ENCODE measurements at places on chromosomes 7 and 10. TPM values are rescaled to one million over a fixed set of nuclear protein-coding genes. Genes with fewer than 3 reads are reported as not detected.
A peak's percentile ranks its signal among the peaks of the same experiment; 100 is the strongest.

Gene C7orf33
- not detected for total RNA-seq

Gene UCMA
- total RNA-seq: not detected

Gene THSD7A
- 0.89 TPM for total RNA-seq

Gene XRCC2
- total RNA-seq: 10.8 TPM

Gene CDNF
- total RNA-seq: 1.2 TPM

Gene ANXA8
- total RNA-seq: 54.3 TPM

Gene TSPAN15
- 18.7 TPM for total RNA-seq

Gene ASZ1
- not detected for total RNA-seq

Gene GLI3
- total RNA-seq: 2.5 TPM

Gene SEMA3E
- 3.6 TPM for total RNA-seq

- no peak for DNase-seq
These were observed 468.1 kb upstream of the IGFBP3 start for GRCh38 chr7:46389146-46389545.

DNA sequence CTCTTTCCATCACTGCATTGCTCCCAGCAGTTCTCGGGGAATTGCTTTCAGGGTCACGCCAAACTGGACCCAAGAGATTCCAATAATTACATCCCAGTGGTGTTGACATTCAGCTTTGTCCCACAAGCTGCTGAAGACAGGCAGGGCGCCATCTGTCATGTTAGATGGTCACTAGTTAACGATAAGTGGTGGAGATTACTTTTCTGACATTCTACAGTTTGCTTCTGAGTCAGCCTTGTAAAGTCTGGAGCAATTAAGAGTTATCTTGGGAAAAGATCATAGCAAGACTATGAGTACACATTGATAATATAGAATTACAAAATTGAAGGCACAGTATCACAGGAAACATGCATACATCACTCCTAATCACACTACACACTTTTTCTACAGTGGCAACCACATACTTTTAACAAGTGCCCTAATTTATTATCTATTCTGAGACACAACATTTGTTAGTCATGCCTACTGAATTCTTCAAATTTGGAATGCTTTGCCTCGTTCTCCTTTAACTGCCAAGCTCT, 41.9 kb downstream of the SEMA3C start:
- peak; percentile 95 for DNase-seq

DNA sequence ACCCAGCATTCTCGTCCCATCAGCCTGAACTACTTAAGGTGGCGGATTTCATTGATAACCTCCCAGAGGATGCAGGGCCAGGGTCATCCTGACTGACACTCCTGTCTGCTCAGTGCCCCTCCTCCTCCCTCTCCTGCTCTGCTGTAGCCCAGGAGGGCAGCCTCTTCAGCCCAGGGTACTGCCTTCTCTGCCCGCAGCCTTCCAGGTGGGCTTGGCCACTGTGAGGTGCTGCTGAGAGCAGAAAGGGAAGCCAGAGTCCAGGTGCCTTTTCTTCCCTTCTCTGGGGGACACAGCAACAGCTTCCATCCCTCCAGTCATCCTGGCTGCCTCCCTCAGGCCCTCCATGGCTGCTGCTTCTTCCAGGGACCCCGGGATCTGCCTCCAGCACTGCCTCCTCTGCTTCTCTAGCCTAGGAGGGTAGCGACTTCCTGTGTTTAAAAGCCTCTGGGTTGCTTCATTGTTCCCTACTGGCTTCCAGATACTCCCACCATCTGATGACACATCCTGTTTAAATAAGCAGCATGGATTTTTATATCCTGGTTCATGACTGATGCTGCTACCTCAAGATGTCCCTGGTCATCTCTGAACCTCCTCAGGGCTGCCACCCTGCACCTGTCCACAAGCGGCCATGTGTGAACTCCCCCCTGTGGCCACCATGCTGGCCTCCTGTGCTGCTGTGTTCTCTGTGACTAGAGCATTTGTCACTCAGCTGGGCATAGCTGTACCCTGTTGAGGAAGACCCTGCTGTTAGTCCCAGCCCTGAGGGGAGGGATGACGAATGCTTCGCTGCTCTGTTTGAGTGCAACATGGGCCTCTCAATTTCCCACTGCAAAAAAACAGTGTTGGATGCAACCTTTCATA, 55.8 kb downstream of the AKR1C4 start:
- DNase-seq: peak; percentile 9

GRCh38 chr7:40824461-40824860, 689.7 kb downstream of the SUGCT start:
- DNase-seq: peak; percentile 60

DNA sequence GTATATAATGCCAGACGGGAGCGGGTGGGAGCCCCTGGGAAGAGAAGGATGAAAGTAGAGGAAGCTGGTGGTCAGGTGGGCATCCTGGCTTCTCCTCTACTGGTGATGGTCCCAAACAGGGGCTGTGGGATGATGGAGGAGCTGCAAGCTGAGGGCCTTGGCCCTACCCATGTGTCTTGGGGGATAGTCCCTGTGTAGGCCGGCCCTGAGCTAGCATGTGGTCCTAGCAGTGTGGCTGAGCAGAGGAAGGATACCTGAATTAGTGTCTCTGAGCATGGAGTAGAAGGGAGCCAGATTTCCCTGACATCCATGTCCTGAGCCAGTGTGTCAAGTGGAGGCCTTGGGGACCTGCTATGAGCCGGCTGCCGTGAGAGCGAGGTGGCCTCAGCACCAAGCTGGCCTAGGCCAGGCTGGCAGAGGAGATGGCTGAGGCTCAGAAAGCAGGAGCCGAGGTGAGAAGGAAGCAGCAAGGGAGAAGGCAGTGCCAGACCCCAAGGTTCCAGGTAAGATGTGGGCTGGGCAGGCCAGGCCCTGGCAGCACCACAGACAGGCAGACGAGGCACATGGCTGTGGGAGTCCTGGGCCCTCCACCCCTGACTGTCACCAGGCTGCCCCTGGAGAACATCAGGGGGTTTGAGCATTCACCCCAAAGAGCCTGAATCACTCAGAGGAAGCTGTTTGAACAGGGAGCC, 150.2 kb downstream of the ABCA13 start:
- DNase-seq: no peak

- DNase-seq: peak; percentile 88
These were observed 18.6 kb upstream of the VDAC2 start for GRCh38 chr10:75191821-75192568.

- DNase-seq: no peak
These were observed 14.0 kb upstream of the ADRB1 start for GRCh38 chr10:114029655-114030054.

- DNase-seq: no peak
These were observed 6.5 kb upstream of the C10orf105 start for GRCh38 chr10:71725998-71726579.

GRCh38 chr10:100346351-100346764, 675 bp upstream of the SCD start:
- peak; percentile 60 for DNase-seq

DNA sequence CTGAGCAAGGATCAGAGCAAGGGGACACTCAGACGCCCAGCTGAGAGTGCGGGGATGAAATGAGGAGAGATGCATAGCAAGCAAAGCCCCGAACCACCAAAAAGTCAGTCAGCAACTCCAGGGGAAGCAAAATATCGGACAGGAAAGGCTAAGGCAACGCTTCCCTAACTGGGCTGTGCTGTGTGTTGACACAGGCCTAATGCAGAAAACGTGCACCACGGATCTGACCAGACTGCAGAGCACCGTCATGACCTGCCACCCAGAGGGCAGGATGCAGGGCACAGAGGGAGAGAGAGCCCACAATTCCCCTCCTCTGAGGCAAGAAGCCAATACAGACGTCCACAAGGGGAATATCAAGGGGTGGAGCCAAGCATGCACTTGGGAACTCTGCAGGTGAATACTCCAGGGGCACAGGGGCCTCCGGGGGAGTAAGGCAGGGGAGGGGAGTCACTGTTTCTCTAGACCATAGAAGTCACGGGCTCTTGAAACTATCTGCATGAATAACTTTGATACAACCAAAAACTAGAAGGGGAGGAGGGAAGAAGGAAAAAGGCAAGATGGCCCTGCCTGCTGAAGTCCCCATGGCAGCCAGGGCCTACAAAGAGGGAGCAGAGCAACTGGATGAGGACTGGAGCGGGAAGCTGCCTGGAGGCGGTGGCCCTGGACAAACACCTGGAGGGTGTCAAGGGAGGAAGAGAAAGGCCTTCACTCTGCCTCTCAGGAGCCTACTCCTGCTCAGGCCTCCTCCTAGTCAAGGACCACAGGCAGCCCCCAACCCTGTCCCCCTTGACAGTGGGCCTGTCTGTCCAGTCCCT, 26.2 kb downstream of the GRID1 start:
- no peak for DNase-seq

GRCh38 chr7:15213093-15213492, 310.5 kb upstream of the DGKB start:
- no peak for DNase-seq

DNA sequence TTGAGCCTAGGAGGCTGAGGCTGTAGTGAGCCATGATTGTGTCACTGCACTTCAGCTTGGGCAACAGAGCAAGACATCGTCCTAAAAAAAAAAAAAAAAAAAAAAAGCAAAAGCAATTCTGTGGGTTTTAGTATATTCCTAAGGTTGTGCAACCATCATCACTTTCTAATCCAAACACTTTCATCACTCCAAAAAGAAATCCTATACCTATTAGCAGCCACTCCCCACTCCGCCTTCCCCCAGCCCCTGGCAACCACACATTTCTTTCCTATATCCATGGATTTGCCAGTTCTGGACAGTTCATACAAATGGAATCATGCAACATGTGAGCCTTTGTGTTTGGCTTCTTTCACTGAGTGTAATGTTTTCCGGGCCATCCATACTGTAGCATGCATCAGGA, 20.4 kb downstream of the ZAN start:
- DNase-seq: no peak

- peak; percentile 84 for DNase-seq
These were observed 92.2 kb downstream of the AVL9 start for GRCh38 chr7:32587411-32587948.

DNA sequence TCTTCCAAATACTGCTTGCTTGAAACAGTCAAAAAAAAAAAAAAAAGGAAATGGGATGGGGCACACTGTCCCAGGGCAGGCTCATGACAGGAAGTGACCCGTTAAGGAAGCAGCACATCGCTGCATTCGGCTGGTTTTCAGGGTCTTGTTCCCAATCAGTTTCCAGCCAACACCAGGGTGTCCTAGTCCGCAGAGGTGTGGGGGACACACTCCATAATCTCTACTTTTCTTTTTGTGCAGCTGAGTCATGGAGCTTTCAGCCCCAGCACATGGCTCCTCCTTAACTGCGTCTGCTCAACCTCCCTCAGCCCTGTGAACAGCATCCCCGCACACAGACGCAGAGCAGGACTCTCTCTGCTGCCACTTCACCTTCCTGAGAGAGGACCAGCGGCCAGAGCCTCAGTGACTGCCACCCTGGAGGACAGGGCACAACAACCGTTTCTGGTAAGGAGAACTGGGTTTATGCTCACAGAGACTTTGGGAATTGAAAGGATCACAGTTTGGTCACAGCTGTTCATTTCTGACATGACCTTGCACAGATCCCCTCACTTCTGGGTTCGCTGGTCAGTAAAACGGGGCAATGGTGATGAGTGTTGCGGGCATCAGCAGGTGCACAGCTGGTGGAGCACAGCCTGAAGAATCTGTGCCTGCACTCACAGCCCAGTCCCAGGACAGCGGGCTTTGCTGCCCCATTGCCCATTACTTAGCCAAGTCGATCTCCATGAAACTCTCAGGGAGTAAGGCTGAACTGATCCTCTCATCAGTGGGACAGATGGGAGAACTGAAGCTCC, at the start of gene GIMAP5:
GIMAP5 (plus strand) TSS at position 154 of the 791 bp plus-strand sequence. CDS start 3,467 bp downstream, outside the sequence.
- no peak for DNase-seq

GRCh38 chr7:117219485-117219884, 103.4 kb downstream of the WNT2 start:
- no peak for DNase-seq

GRCh38 chr10:4765428-4765827, 60.6 kb upstream of the AKR1E2 start:
- no peak for DNase-seq

- DNase-seq: no peak
These were observed 33.9 kb downstream of the SPDYE17 start for GRCh38 chr7:76998285-76998589.

DNA sequence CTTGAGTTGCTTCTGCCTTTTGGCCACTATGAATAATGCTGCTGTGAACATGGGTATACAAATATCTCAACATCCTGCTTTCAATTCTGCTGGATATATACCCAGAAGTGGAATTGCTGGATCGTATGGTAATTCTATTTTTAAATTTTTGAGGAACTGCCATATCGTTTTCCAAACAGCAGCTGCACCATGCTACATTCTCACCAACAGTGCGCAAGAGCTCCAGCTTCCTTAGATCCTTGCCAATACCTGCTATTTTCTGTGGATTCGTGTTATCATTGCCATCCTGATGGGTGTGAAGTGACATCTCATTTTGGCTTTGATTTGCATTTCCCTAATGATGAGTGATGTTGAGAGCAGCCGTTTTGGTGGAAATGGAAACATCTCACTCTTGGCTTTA, 26.7 kb downstream of the FRMD4A start:
- no peak for DNase-seq
